ENCODE measurements at places on chromosomes 6 and 20.

DNA sequence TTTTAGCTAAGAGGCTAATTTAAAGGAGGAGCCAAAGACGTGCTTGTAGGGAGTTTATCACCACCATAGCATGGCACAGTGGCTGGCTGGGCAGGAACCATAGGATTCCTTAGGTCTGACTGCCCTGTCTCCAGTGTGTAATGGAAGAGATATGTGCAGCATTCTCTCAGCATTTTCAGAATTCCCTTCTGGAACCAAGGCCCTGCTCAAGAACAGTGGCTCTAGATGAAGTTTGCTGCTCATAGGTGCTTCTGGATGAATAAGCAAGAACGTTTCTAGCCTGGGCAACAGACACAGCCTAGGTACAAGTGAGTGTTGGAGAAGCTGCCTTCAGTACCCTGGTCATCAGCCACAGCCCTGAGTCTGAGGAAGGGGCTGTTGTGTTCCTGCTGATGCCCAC, 69.1 kb downstream of the LCA5 start:
- DNase-seq, result no peak

DNA sequence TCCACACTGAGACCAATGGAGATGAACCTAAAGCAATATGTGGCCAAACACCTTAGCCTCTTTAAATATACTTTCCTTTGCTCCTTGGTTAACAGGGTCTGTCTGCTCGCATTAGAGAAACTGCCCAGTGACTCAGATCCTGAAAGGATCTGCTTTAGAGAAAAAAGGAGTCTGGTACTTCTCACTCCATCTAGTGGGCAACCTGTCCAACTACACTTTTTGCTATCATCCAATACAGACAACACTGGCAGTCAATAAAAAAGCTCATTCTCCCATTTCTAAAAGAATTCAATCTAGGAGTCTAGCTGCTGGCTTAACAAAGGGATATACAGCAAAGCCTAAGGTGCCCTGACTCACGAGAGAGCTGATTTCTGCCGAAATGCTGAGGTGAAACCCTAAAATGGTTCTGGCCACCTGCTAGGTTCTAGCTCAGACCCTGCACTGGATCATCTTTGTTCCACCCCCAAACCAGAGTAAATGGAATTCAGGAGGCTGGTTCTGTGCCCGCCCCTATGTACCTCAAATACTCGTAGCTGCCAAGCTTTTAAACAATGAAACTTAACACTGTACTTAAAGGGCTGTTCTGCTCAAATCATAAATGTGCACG, 11.5 kb downstream of the GNL1 start:
- DNase-seq, result no peak

DNA sequence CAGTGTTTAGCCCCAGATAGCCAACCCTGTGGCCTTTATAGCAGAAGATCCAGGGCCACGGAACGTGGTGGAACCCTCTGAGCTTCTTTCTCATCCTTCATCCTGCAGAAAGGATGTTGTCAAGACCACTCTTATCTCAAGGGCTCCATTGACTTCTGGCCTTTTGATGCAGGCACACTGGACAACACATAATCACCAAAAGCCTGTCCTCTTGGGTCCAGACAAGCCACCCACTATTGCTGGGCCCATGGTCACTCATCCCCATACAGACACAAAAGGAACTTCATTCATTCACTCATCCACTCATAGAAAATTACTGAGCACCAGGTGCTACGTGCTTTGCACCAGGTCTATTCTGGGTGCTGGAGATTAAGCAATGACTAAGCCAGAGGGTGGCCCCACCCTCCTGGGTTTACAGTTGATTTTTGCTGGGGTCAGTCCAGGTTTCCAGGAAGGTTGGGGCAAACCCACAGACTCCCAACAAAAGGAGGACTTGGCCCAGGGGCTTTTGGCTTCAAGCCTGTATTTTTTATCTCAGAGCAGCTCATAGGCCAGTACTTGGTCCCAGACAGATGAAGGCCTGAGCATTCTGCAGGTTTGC, 2.4 kb downstream of the CST8 start:
- no peak for DNase-seq

DNA sequence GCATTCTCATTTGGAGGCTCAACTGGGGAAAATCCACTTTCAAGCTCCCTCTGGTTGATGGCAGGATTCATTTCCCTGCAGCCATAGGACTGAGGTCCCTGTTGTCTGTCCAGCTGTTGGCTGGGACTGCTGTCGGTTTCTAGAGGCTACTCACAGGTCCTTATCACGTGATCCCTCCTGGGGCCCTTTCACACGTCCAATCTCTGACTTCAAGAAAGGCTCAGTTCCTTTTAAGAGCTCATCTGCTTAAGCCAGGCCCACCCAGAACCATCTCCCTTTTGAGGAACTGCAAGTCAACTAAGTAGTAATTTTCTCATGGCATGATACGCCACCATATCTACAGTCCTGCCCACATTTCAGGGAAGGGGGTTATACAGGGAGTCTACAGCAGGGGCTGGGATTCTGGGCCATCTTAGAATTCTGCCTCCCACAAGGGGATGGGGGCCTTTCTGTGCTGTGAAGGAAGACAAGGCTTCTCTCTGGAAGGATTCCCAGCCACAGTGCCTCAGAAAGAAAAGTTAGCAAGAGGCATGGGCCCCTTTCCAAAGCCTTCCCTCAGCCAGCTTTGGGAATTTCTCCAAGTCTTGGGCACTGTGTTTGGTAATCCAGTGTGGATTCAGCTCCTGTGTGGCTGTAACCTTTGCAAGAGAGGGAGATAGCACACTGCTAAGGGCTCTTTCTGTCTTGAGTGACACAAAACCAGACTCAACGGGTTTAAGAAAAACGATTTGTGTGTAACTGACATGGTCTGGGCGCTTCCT, 66.4 kb downstream of the CTCFL start:
- DNase-seq, result no peak

DNA sequence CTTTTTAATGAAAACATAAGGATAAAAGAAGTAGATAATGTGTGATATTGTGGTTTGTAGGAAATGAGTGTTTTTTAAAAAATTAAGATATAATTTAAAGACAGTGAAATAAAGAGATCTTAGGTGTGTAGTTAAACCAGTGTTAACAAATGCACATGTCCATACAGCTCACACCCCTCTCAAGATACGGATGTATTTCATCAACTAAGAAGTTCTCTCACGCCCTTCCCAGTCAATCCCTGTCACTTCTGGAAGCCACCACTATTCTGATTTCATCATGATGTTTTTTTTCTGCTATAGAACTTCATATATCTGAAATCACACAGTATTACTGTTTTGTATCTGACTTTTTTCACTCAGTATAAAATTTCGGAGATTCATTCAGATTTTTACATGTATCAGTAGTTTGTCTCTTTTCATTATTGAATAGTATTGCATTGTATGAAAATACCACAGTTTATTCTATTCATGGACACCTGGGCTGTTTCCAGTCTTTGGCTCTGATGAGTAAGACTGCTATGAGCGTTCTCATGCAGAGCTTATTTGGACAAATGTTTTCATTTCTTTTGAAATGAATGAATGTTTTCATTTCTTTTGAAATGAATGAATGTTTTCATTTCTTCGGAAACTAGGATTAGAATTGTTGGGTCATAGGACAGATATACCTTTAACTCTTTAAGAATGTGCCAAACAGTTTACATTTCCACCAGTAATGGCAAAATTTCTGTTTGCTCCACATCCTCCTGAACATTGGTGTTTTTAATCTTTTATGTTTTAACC, 49.7 kb upstream of the ELOVL5 start:
- no peak for DNase-seq

DNA sequence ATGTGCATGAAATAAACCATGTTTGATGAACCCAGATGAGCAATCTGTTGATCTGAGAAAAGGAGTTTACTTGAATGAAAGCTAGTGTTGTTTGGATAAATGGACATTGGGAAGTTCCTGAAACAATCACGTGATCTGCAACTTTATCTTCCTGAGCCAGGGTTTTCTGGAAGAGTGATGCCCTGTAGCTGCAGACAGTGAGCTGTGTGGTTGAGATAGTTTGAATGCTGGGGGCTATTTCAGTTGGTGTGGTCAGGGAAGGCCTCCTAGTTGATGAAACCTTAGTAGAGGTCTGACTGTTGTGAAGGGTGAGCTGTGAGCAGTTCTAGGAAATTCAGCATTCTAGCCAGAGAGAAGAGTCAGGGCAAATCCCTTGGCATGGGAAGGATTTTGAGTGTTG, 643.7 kb downstream of the UTRN start:
- no peak for DNase-seq

DNA sequence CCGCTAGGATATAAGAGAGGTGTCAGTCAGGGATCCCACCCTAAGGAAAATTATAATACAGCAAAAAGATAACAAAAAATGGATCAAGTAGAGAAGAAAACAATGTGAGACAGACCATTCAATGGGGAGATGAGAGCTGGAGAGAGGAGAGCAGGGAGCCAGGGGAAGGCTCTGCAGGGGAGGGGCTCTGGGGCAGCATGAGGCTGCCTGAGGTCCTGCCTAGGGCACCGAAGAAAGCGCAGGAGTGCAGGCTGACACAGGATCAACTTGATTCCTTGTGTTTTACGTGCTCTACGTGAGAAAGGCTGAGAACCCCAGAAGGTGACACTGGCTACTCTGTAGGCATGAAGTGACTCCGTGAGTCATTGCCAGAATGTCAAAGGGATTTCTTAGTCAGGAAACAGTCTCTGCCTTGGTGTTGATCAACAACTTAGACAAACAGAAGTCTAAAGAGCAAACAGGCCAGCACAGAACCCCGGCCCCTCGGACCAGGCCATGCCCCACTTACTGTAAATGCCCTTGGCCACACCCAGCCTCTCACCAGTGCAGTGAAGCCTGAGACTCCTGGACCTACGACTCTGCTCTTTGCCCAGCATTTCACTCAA, 290.1 kb upstream of the PRDM1 start:
- no peak for DNase-seq

DNA sequence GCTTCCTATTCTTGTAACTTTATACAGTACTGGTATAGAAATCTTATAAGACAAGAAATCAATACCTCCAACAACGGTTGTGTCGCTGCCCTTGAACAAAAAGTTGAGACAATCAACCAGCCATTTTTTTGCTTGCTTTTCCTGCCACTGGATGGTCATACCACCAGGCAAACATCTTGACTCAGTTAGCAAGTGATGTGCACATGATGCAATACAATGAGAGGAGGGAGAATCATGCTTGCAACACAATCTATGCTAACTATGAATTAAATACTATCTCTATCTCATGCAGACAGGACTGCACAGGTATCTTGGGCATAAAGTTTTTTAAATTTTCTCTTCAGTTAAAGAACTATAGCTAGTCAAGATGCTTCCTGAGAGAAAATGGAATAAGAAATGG, 877.7 kb upstream of the CITED2 start:
- no peak for DNase-seq

DNA sequence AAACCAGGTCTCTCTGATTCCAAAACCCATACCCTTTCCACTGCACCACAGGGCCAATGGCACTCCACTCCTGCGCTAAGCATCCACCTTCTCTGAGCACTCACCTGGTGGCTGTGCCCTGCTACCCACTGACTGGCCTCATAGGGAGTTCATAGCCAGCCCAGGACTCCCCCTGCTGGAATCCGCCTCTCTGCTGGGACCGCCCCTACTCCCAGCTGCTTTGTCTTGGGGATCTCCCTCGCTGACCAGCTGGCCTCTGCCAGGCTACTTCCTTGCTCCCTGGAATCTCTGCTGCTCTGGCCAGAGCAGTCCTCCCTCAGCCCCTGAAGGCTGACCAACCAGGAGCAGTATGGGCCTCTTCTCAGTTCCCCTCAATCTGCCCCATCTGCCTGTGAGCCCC, 129.7 kb downstream of the FAXC start:
- no peak for DNase-seq

DNA sequence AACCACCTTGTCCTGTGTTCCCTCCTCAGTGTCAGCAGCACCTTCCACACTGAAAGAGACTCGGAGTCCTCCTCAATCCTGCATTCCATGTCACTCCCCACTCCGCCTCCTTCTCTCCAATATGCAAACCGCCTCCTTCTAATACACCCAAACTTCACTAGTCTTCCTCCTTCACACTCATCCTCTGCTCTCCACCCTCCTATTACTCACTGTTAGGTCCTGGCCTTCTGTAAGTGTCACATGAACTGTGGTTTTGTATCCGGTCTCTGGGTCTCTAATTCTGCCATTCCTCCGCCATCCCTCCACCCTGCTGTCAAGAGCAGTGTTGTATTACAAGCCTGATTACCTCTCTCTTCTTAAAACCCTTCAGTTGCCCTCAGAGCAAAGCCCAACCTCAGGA, 200.5 kb upstream of the CDYL start:
- DNase-seq, result no peak

DNA sequence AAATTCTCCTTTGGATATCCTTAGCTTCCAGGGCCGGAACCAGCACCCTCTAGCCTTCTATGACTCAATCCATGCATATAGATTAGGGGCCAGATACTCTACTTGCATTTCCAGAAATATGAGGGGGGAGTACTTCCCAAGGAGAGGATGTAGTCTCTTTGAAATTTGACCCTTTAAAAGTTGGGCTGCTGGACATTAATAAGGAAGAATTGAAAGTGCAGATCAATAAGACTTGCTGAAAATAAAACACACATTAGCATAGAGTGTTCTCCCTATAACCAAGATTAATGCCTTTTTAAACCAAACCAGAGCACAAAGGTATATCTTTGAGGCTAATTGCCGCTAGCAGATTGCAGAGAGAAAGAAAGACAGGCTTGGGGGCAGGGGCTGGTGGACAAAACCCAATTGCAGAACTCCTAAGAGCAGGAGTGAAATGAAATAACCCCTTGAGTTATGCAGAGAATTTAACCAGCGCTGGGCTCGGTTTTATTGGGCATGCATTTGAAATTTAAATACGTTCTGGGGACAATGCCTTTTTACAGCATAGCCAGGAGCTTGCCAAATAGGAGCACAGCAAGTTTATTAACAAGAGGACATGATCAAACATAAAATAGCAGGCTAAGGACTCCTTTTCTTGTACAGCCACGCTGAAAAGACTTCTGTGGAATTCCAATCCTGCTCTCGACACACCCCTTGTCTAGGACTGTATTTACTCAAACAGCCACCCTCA, 108.2 kb upstream of the SALL4 start:
- no peak for DNase-seq

DNA sequence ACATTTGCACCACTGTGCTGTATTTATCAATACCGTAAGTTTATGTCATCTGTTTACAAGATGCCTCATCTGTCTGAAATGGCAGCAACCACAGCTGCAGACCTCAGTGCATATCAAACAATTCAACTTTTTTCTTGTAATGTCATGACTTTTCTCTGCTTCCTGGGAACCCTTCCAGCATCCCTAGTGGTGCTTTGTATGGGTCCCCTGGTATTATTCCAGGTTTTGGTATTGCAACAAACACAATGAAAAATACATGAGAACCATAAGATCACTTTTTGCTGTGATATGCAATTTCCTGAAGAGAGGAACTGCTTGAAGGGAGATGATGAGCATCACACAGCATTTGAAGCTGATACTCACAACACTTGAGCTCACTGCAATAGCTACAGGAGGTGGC, 12.0 kb upstream of the TXNDC5 start:
- DNase-seq, result no peak

DNA sequence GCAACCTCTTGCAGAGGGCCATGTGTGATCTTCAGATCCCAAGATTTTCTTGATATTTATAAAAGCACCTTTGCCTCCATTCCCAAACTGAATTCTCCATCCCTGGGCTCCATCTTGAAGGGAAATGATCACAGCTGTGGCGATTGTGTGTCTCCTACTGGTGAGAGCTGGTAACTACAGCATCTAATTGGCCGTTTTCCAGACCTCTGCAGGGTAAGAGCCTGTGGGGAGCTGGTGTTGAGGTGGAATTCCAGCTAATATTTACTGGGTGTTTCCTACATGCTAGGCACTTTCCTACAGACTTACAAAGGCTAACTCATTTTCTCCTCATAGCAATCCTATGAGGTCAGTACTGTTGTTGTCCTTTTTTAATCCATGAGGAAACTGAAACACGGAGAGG, 59.2 kb upstream of the FNDC1 start:
- DNase-seq, result no peak

GRCh38 chr6:15110726-15111354, 135.0 kb upstream of the JARID2 start:
- no peak for DNase-seq

Data from activated CD4-positive, alpha-beta T cell treated with anti-CD3 and anti-CD28 coated beads, Interleukin-2, amount 50 U/mL, for 24 hours (primary cell).